ENCODE measurements at places on chromosomes 6 and 20. TPM values are rescaled to one million over a fixed set of nuclear protein-coding genes. Genes with fewer than 3 reads are reported as not detected.

- DNase-seq: no peak
Observed at GRCh38 chr20:52433326-52434040, 241.9 kb upstream of the ZFP64 start.

DNA sequence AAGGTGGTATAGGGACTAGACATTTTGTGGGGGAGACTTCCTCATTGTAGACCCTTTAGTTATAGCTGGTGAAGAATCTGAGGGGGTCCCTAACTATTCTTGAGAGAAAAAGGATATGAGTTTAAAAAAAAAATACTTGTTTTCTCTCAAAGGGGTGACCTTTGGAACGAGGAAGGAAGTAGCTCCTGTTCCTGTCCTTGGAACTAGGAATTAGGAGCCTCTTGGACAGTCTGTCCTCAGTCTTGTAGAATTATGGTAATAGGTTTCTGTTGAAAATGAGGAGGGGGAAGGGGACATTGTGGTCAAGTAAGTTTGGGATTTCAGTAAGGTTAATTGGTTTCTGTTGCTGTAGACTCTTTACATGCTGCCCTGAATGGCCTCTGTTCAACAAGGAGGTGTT lies 56.5 kb downstream of the PLEKHG1 start:
- no peak for DNase-seq

DNA sequence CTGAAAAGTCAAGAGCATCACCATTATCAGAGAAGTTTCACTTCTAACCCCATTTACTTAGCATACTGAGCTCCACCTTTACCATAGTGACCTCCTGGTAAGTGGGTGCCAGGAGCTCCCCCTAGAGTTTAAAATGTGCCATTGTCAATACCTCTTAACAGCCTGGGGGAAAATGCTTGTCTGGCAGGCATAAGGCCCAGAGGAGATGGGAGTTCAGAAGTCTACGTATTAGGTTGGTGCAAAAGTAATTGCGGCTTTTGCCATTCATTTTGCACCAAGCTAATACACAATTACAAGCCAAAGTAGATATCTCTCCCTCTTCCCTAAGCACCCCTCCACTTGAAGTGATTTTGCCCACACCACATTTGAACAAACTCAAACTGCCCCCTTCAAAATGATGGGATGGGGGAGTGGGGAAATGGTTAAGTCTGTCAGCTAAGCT lies 919.0 kb downstream of the KIF16B start:
- DNase-seq: peak; percentile 55

DNA sequence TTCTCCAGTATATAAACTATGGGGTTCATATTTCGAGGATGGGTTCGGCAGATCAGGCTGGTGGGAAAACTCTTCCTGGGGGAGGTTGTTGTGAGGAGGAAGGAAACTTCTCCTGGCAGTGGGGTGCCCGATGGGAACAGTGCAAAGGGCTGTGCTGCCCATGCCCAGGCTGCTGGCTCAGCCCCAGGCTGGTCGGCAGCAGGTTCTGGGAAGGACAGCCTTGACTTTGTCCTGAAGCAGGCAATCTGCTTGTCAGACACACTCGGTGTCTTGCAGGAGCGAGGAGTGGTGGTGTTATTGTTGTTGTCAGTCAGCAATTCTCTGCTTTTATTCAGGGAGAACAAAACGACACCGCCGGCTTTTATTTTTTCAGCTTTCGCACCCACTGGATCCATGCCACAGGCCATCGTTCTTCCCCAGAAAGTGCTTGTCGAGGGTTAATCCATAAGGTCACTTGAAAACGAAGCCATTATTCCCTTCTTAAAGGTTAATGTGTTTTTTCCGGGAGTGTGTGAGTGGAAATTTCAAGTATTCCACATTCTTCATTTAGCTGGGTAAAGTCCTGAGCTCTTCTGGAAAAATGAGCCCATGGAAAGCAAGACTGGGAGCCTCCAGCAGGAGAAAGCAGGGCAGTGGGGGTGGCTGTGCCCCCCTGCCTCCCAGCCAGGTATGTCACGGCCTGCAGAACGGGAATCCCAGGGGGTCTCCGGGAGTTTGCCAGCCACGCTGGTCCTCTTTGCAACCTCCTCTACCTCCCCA lies 57.0 kb upstream of the STX16 start:
- DNase-seq: no peak

DNA sequence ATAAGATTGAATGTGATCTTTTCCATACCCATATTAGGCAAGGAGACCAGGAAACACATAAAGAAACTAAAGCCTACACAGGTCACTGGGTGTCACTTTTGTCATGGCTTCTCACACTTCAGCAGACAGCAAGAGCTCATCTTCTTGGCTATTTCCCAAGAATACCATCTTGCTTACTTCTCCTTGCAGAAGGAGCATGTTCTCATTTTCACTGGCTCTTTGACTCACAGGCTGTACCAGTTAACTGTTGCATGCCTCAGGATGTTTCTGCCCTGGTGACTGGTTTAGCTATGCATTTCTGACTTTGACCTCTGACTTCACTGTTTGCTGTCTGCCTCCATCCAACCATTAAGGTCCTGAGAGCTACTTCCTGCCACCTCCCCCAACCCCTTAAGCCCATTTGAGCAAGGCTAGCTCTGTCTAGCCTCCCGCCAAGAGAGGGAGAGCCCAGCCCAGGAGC lies 40.3 kb upstream of the OGFRL1 start:
- DNase-seq: peak; percentile 57

DNA sequence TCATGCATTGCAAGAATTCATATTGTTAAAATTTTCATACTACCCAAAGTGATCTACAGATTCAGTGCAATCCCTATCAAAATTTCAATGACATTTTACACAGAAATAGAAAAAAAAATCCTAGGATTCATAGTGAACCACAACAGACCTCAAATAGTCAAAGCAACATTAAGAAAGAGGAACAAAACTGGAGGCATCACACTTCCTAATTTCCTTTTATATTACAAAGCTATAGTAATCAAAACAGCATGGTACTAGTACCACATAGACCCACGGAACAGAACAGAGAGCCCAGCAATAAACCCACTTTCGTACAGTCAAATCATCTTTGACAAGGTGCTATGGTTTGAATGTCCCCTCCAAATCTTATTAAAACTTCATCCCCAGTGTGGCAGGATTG lies 39.7 kb downstream of the NTSR1 start:
- DNase-seq: no peak

- DNase-seq: no peak
Observed at GRCh38 chr6:78157606-78158005, 504.8 kb downstream of the MEI4 start.

DNA sequence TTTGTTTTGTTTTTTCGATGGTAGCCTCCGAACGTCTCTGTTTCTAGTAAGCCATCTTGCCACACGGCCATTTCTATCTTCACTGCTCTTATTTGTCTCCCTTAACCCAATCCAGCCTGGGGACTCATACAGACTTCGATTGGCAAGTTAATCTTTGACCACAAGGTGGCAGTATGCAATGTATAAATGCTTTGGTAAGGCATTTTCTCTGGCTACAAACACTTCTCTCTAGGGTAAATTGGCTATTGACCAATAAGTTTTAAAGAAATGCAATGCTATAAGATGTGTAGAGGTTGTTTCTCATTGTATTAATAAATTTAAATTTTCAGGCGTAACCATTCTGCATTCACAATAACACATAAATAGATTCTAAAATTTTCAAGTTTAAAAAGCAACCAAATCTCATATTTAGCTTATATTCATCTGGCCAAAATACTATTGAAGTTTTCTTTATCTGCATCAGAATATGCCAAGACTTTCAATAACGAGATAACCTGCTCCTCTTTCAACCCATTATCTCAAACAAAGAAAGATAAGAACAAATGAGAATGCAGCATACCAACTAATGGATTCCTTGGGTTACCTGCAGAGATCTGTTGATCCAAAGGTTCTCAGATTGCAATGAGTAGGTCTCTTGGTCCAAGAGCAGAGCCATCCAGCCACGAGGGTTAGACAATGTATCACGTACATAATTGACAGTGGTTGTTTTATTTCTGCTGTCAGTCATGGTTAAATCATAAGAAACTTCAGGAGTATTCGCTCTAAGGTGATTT lies 231.9 kb downstream of the PKHD1 start:
- peak; percentile 41 for DNase-seq

- DNase-seq: no peak
Observed at GRCh38 chr6:158262755-158263154, 49.5 kb upstream of the TULP4 start.

GRCh38 chr6:159493898-159494585 lies 199.0 kb downstream of the SOD2 start:
- no peak for DNase-seq

GRCh38 chr6:13924146-13924948 lies 405 bp upstream of the RNF182 start:
- no peak for DNase-seq

The HTR1B gene
- 0.33 TPM for total RNA-seq

The FNDC11 gene
- under 0.01 TPM for total RNA-seq

The C4B gene
- 2.8 TPM for total RNA-seq

The HLA-DOA gene
- total RNA-seq: 0.33 TPM

The KIFC1 gene
- 2.8 TPM for total RNA-seq

The RIPOR2 gene
- total RNA-seq: 0.11 TPM
